ENCODE measurements at places on chromosomes 5 and 9.

- no peak for DNase-seq
Observed at GRCh38 chr5:1889321-1890065, 6.8 kb upstream of the IRX4 start.

DNA sequence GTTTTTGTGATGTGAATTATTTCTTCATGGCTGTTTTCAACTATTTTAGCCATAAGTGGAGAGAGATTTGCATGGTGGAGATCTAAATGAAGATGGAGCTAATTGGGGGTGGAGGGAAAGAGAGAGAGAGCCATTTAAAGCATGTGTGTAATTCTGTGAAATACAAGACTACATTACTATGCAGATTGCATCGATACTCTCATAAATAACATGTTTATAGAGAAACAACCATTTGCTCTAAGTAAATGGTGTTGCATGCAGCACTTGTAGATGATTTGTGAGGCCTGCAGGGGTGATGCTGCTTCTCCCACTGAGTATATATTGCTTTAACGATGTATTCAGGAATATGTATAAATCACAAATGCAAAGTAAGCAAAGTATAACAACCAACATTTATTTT is 270.2 kb upstream of the RIOK2 start:
- DNase-seq: no peak

DNA sequence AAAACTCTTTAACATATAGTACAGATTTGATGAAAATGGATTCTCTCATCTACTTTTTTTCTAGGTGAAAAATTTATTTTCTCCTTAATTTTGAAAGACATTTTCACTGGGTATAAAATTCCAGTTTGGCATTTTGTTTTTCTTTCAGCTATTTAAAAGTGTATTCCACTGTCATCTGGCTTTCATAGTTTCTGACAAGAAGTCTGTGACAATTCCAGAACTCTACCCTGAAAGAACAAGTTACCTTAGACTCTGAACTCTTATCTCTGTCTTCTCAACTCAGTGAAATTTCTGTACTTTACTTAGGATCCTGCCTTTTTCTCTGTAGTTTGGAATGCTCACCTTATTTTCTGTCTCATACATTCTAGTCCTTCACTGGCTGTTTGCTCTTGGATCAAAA is 161.7 kb downstream of the RANBP17 start:
- DNase-seq: no peak

DNA sequence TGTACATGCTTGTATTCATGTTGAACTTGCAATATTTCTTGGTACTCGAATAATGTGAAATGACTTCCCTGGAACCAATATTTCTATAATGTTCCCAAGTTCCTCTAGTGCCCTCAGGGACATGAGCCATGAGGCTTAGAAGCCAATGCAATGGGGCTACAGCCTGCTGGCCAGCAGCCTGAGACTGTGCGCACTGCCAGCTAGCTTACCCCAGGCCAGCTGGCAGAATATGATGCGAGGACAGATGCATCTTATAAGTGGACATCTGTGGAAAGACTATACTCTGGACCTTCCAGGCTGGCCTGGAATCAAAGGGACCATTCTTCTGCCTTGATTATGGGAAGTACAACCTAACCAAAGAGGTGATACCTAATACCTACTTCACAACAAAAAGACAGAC is 1862.0 kb upstream of the ACO1 start:
- DNase-seq: no peak

DNA sequence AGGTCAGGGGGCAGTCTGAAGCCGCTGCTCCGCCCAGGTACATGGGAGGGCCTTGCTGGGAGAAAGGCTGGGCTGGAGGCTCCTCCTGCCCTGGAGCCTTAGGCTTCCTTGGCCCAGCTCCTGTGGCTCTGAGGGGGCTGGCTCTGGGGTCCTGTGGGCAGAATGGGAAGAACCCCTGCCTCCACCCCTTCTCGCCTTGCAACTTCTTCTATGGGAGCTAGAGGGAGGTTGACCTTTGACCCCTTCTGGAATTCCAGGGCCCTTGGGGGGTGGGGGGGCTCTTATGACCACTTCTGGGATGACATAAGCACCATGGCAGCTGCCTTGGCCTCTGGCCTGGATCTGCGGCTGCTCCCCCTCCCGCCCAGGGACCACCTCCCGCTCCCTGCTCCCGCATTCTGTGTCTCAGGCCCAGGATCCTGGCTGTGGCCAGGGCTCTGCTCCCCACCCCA is 32.2 kb downstream of the IER5L start:
- DNase-seq: peak; percentile 84

DNA sequence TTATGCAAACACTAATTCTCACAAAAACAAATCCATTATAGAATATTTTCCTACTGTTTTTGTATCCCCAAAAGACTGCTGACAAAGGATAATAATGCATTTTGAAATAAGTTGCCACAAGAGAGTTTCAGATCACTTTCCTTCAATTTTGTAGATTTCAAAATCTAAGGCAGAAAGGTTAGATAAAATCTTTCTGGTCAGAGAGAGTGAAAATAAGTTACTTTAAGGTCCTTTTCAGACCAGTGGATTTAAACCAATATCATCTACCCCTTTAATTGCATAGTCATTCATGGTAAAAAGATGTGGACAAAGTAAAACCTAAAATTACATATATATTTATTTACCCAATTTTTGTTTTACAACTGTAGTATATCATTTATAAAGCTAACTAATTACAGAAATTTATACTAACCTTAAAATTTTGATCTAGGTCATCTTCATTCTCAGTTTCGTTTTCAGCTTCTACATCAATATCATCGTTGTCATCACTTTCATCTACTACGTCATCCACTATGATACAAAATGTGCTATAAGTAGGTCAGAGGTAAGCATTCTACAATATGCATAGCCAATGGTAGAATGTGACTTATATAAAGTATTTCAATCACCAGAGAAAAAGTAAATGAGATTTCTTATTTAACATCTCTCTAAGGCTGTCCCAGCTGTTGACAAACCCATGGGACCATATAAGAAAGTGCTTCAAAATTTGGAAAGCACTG is 95.7 kb downstream of the AGTPBP1 start:
- DNase-seq: no peak

DNA sequence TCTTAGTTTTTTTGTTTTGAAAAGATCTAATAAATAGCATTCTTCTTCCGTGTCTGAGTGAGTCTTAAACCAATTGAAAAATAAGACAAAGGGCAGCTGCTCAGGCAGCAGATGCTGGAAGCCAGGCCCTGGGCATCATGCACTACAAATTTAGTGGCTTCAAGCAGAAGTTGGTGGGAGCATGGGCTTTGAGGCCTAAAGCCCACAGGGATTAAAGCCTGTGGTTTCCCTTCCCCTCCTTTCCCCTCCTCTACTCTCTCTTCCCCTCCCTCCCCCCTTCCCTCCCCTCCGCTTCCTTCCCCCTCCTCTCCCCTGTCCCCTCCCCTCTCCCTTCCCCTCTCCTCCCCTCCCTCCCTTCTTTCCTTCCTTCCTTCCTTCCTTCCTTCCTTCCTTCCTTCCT is 20.1 kb upstream of the KIF4B start:
- no peak for DNase-seq

- DNase-seq: no peak
Observed at GRCh38 chr5:124948754-124949275, 202.4 kb upstream of the ZNF608 start.

DNA sequence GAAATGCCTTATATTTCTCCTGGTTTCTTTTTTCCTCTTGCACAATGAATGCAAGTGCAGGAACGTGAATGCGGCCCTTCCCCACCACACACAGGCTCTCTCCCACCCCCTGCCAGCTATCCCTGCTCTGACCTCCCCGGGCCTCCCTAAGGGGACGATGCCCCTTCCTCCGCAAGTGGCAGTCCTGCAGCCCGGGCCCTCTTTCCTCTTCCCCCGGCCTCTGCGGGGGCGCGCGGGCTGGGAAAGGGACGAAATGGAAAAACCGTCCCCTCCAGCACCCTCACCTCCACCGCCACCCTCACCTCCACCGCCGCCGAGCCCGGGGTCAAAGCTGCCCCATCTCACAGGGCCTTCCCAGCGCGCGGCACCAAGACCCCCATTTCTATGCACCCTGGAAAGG is 44.7 kb downstream of the GAS1 start:
- DNase-seq: peak; percentile 54

GRCh38 chr5:138000102-138000723 is 32.7 kb downstream of the FAM13B start:
- DNase-seq: no peak

GRCh38 chr5:24347158-24347557 is 297.6 kb downstream of the CDH10 start:
- no peak for DNase-seq

GRCh38 chr9:18361646-18362045 is 112.3 kb upstream of the ADAMTSL1 start:
- DNase-seq: no peak

DNA sequence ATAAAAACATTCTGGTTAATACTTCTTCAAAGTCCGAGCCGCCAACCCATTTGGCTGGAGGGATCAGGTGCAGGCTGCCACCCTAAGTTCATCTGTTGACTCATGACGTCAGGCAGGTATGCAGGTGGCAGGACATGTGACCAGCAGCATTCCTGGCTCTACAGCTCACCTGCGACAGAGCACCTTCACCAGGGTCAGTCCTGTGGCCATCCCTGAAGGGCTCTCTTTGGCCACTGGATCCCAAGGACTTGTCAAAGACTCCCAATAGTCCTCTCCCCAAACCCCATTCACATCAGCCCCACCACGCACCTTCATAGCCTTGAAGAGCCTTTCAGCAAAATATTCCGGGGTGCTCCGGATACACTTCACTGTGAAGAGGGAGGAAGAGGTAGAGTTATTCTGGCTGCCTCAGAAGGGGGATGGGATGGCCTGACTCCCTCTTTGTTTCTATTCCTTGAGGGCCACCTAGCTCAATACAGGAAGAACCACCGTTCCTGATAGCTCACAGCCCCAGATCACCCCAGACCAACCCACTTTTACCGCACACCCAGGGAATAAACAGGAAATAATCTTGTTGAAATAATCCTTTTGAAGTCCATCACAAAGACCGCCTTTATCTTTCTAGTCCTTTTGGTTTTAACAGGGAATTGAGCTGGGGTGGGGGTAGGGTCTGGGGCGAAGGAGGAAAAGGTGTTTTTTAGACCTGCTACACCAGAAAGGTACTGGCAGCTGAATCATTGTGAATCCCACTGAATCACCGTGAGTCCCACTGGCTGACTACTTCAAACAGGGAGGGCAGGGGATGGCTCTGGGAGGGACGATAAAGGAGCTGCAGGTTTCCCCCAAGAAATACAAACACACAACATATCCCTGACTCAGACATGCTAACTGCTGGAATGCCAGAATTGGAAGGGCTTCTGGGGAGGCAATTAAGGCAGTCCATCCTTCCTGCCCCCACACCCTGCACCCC is 26.4 kb downstream of the ANXA6 start:
- DNase-seq: no peak

DNA sequence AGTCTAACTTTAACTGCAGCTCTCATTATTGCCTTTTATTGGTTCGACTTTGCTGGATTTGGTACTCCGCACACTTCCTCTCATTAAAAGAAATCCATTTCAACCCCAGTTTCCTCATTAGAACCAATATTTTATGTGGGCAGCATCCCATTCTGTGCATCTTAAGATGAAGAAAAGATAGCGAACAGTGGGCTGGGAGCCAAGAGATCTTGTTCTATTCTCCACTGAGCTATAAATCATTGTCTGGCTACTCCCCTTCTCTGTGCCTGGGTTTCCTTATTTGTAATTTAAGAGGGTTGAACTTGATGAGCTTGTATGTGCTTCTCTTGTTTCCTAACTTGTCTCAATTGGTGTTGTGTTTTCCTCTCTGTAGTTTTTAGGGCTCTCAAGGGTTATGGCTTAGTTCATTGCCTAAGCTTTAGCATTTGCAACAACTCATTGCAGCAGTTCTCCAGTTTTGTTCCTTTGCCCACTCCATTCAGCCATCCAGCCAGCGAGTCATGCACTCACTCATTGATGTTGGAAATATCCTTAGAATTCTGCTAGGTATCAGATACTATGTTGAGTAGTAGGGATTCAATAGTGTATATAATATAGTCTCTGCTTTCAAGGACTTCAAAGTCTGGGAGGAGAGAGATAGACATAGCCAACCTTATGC is 273.3 kb upstream of the TNC start:
- no peak for DNase-seq

DNA sequence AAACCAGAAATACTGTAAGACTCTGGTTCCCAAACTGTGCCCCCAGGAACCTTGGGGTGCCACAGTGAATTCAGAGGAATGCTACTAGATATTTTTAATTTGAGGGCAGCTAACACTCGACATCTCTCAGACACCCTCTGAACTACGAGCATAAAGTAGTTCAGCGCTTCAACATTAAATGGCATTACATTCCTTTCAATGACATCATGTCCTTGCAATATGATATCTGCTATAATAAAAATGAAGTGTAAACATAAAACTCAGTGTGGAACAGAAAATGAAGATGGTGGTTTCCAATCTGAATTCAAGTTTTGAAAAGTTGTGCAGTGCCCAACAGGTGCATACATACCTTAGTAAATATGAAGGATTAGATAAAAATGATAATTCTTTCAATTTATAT is 116.1 kb downstream of the LPAR1 start:
- DNase-seq: peak; percentile 5

- no peak for DNase-seq
Observed at GRCh38 chr5:54946306-54946819, 39.0 kb downstream of the ESM1 start.

Measured in GM23338 (cell line).